ENCODE measurements at places on chromosomes 7 and 10.

DNA sequence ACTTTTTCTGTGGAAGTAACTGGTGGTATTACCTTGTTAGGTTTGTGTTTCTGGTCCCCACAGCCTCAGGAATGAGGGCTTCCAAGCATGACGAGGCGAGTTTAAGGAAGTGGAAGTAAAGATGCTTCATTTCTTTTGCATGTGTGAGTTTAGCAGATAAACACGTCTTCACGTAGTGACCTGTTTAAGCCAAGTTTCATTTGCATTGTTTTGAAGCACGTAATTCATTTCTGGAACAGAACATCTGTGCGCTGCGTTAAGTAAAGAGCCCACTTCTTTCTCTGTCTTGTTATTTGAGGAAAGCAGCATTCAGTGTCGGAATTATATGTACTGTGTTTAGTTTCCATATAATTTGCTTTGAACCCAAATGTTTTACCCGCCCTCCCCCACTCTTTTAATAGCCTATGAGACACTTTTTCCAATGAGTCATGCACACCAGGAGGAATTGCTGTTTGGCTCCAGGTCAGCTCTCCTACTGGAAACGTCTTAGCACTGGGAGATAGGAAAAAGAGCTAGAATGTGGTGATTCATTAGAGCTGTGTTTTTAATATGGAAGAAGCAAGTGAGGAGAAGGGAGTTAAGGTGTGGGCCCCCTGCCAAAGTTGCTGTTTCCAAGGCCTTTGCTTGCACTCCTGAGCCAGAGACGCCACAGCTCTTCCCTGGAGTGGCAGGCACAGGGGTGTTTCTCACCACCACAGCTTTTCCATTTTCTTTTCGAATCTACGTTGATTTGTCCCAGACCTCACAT lies 36.7 kb downstream of the BTBD16 start:
- DNase-seq, result no peak
- H3K36me3 ChIP-seq, result no peaks in the 10 kb centered on the region
- no peaks in the 10 kb centered on the region for H3K4me1 ChIP-seq
- no peak overlapping the region for H3K4me3 ChIP-seq
- peaks cover 29% of the 10 kb centered on the region for H3K27me3 ChIP-seq

DNA sequence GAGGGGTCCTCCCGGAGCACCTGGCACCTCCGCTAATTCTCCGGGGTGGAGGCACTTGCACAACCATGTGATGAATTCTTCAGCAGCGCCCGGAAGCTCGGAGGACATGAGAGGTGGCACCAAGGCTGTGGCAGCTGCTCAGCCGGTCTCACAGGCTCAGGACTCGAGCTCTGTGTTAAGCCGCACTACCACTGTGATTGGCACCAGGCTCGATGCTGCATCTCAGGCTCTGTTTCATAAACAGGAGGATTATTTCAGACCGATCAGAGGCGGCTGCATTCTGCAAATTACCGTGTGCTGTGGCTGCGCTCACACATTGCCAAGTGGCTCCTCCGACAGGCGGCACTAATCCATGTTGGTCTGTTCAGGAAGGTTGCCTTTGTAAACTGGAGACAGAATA lies 495.2 kb downstream of the DNAJB6 start:
- no peak overlapping the region for H3K4me3 ChIP-seq
- H3K27me3 ChIP-seq, result no peaks in the 10 kb centered on the region
- no peaks in the 10 kb centered on the region for H3K36me3 ChIP-seq
- H3K4me1 ChIP-seq, result no peaks in the 10 kb centered on the region

DNA sequence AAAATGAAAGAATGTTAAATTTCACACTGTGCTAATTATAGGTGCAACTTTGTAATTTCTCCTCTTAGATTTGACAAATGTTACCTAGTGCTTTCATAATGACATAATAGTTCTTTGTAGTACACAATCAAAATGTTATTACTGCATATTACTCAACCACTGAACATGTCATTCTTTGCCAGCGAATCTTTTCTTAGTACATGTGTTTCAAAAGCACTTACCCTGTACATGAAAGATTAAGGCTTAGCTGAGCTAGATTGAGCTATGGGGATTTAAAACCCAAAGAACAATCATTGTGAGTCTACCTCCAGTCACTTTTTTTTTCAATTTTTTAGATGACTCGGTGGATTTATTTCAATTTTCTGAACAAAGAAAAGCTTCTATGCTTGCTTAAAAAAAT lies 123.5 kb upstream of the FERD3L start:
- DNase-seq, result no peak
- H3K36me3 ChIP-seq, result no peaks in the 10 kb centered on the region
- no peak overlapping the region for H3K4me3 ChIP-seq

DNA sequence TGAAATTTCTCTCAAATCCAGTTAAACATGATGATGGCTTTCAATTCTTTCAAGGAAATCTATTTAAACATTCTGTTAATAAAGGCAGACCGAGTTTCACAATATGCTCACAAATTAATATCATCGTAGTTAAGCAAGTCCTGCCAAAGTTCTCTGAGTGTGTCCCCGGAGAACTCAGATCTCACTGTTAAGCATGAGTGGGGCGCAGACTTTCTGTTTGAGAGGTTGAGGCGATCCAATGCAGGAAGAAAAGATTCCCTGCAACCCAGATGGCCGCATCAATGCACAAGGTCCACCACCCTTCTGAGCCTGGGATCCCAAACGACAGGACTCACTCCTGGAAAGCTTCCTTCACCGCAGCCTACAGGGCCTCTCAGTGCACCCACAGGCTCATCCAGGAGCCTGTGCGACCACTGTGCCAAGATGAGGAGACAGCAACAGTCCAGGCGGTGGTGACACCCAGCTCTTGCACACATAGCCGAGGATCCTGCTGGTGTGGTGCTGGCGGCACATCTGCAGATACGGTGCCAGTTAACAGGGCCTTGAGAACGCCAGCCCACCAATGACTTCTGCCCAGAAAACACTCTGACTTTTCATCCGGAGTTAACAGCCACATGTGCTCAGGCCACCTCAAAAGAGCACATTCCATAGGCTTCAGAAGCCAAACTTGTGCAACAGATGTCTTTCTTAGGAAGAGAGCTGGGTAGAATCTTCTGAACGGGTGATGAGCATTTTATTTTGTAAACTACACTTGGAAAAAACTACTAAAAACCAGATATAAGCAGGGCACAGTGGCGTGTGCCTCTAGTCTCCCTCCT lies 102.1 kb downstream of the ZRANB1 start:
- no peak overlapping the region for H3K4me3 ChIP-seq
- no peaks in the 10 kb centered on the region for H3K27me3 ChIP-seq
- peaks cover 4% of the 10 kb centered on the region for H3K4me1 ChIP-seq
- DNase-seq, result no peak

DNA sequence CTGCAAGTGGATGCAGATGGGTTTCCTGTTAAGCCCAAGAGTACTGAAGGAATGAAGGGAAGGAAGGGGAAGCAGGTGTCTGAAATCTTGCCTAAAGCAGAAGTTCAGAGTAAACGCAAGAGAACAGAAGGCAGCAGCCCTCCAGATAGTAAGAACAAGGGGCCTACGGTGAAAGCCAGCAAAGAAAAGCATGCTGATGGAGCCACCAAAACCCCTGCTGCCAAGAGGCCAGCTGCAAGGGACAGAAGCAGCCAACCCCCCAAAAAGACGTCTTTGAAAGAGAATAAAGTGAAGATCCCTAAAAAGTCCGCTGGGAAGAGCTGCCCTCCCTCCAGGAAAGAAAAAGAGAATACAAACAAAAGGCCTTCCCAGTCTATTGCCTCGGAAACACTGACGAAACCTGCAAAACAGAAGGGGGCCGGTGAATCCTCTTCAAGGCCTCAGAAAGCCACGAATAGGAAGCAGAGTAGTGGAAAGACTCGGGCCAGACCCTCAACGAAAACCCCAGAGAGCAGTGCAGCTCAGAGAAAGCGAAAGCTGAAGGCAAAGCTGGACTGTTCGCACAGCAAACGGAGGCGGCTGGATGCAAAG lies 152.5 kb downstream of the LCOR start:
- H3K36me3 ChIP-seq, result peaks cover 8% of the 10 kb centered on the region
- no peak overlapping the region for H3K4me3 ChIP-seq

DNA sequence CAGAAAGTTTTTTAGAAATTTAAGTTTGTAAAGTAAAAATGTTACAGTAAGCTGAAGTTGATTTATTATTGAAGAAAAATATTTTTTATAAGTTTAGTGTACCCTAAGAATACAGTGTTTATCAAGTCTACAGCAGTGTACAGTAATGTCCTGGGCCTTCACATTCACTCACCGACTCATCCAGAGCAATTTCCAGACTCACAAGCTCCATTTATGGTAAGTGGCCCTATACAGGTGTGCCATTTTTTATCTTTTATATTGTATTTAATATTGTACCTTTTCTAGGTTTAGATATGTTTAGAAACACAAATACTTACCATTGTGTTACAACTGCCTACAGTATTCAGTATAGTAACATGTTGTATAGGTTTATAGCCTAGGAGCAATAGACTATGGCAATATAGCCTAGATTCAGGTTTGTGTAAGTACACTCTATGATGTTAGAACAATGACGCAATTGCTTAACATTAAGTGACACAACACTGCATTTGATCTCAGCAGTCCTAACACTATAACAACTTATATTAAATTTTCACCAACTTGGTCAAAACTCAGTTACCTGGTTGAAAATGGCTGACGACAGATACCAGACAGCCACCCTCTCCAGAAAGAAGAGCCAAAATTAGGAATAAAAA lies 45.7 kb downstream of the HIBADH start:
- no peaks in the 10 kb centered on the region for H3K27me3 ChIP-seq
- no peak for DNase-seq
- no peaks in the 10 kb centered on the region for H3K36me3 ChIP-seq
- H3K27ac ChIP-seq, result no peak overlapping the region

- DNase-seq, result no peak
- no peaks in the 10 kb centered on the region for H3K36me3 ChIP-seq
- no peak overlapping the region for H3K27ac ChIP-seq
- H3K4me1 ChIP-seq, result no peaks in the 10 kb centered on the region
Observed at GRCh38 chr10:112280205-112280921, 2.8 kb upstream of the TECTB start.

- H3K27ac ChIP-seq, result no peak overlapping the region
- H3K36me3 ChIP-seq, result no peaks in the 10 kb centered on the region
- no peak for DNase-seq
- H3K27me3 ChIP-seq, result no peaks in the 10 kb centered on the region
Observed at GRCh38 chr7:71616217-71616616, 484.3 kb downstream of the GALNT17 start.

- no peaks in the 10 kb centered on the region for H3K36me3 ChIP-seq
- H3K27ac ChIP-seq, result no peak overlapping the region
Observed at GRCh38 chr7:149633976-149634945, 136.7 kb upstream of the ZNF746 start.

GRCh38 chr10:123848564-123849457 lies 42.8 kb downstream of the CPXM2 start:
- H3K36me3 ChIP-seq, result no peaks in the 10 kb centered on the region
- no peak overlapping the region for H3K27ac ChIP-seq
- peaks cover 33% of the 10 kb centered on the region for H3K27me3 ChIP-seq
- no peak for DNase-seq

DNA sequence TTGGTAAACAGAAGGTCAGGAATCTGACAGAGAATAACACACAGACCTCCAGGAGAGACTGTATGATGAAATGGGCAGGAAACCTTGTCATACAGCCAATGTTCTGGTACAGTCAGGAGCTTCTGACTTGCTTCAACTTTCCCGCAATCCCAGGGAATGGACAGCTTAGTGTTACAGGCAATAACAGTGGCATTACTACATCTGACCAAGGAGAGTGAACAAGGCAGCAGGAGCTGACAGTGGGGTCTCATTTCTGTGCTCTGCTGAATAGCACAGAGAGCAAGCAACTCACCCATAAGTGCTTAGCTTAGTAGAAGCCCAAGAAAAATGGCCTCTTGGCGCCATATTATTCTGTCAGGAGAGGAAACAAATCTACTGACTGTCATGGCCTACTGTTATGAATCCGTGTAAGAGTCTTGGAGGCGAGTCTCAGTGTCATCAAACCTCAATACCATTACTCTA lies 186.2 kb upstream of the MTPN start:
- H3K27me3 ChIP-seq, result no peaks in the 10 kb centered on the region
- no peak overlapping the region for H3K4me3 ChIP-seq
- H3K4me1 ChIP-seq, result no peaks in the 10 kb centered on the region
- H3K36me3 ChIP-seq, result no peaks in the 10 kb centered on the region

GRCh38 chr10:53864846-53865245 lies 936.2 kb downstream of the PCDH15 start:
- no peaks in the 10 kb centered on the region for H3K4me1 ChIP-seq
- no peak overlapping the region for H3K27ac ChIP-seq
- H3K36me3 ChIP-seq, result no peaks in the 10 kb centered on the region
- H3K27me3 ChIP-seq, result no peaks in the 10 kb centered on the region
- no peak for DNase-seq
- no peak overlapping the region for H3K4me3 ChIP-seq

- H3K27me3 ChIP-seq, result no peaks in the 10 kb centered on the region
- H3K36me3 ChIP-seq, result peaks cover 22% of the 10 kb centered on the region
- no peak overlapping the region for H3K4me3 ChIP-seq
- no peak for DNase-seq
- H3K27ac ChIP-seq, result no peak overlapping the region
- peaks cover 1% of the 10 kb centered on the region for H3K4me1 ChIP-seq
Observed at GRCh38 chr10:62093863-62094291, 174.8 kb downstream of the RTKN2 start.

DNA sequence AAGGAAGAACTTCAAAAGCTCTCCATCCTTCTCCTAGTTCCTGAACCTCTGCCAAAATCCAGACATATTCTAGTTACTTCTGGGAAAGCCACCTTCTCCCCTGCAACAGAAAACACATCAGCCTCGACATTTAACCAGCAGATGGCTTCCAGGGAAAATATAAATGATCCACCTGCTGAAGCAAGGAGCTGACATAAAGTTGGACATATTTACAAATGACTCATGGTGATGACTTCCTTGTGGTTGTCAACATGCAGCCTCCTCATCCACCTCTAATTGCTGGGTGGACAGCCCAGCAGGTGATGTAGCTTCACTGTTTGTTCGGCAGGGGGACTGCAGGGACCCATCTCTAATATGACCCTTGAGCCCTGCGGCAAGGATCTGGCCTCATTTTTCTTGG lies 266.0 kb downstream of the C7orf25 start:
- no peak overlapping the region for H3K4me3 ChIP-seq
- no peaks in the 10 kb centered on the region for H3K4me1 ChIP-seq
- no peaks in the 10 kb centered on the region for H3K27me3 ChIP-seq
- no peaks in the 10 kb centered on the region for H3K36me3 ChIP-seq
- H3K27ac ChIP-seq, result no peak overlapping the region
- DNase-seq, result no peak

DNA sequence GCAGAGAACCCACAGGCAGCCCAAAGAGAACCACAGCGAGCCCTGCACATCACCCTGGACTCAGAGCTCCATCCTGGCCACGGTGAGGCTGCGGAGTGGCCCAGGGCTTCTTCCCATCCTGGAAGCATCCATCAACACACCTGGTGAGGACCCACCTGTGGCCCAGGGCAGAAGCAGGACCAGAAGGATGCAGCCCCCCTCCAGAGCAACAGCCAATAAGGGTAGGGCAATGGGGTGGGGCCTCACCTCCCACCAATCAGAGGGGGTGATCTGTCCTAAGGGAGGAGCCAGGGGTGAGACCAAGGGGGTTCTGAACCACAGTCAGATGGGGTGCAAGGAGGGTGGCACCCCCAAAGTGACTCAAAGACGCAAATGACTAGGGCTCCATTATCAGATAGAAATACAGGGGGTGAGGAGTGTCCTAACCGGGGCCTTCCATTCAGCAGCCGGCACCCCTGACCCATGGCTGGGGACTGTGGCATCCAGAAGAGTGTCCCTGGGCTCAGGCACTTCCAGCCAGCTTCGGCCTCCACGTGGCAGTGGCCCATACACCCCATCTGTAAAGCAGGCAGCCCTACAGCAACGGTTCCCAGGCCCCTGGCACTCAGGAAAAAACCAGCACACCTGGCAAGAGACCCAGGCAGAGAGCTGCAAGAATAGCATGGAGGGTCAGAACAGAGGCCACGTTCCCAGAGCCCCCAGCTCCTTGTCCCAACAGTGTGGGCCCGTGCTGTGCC lies 36.9 kb downstream of the STK32C start:
- peaks cover 10% of the 10 kb centered on the region for H3K4me1 ChIP-seq
- H3K36me3 ChIP-seq, result no peaks in the 10 kb centered on the region
- no peaks in the 10 kb centered on the region for H3K27me3 ChIP-seq
- no peak overlapping the region for H3K27ac ChIP-seq

Data from effector memory CD8-positive, alpha-beta T cell (primary cell).